Regular cardiac myocyte (primary cell): ENCODE measurements at places on chromosomes 3 and 15. TPM values are rescaled to one million over a fixed set of nuclear protein-coding genes. Genes with fewer than 3 reads are reported as not detected.

The SATB1 gene
- 6.5 and 21.1 TPM in 2 replicates for total RNA-seq

The WDR48 gene
- 33.5 and 42.8 TPM in 2 replicates for total RNA-seq

The TGM5 gene
- not detected in 2 replicates for total RNA-seq

The POTEB3 gene
- total RNA-seq, result under 0.01 TPM in 1 of 2 replicates, not detected in the other

The AAGAB gene
- total RNA-seq, result 51.9 and 55.8 TPM in 2 replicates

The CLRN1 gene
- not detected in 2 replicates for total RNA-seq

The CPN2 gene
- total RNA-seq, result not detected in 2 replicates

The PLSCR5 gene
- total RNA-seq, result not detected in 2 replicates

The GTF2A2 gene
- total RNA-seq, result 29.0 and 45.8 TPM in 2 replicates

The CKMT1B gene
- total RNA-seq, result 0.85 TPM in 1 of 2 replicates, not detected in the other

The ASB14 gene
- total RNA-seq, result not detected in 2 replicates

The WDR6 gene
- 36.4 and 62.3 TPM in 2 replicates for total RNA-seq
